ENCODE measurements at places on chromosomes 7 and 10.

- DNase-seq: no peak
These were observed 62.7 kb upstream of the LRRC4 start for GRCh38 chr7:128093614-128094570.

GRCh38 chr7:43869867-43870240, 537 bp upstream of the MRPS24 start:
- no peak for DNase-seq

- DNase-seq: no peak
These were observed 6.4 kb upstream of the CFAP69 start for GRCh38 chr7:90238583-90238982.

DNA sequence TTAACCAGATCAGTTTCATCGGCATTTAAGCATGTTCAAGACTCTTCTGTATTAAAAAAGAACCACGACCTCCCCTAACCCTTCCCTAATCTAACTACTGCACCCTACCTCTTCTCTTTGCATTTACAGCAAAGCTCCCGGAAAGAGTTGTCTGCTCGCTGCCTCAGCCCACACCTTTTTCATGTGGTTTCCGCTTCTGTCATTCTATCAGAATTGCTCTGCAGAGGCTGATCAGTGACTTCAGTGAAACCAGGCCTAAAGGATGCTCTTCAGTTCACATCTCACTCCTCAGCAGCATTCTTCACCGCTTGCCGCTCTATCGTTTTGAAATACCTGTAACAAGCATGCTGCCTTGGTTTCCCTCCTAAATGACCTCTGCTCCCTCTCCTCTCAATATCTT, 160.9 kb downstream of the SDK1 start:
- DNase-seq: peak; percentile 77

- DNase-seq: no peak
These were observed 122.9 kb upstream of the FRMD4A start for GRCh38 chr10:14453593-14453992.

DNA sequence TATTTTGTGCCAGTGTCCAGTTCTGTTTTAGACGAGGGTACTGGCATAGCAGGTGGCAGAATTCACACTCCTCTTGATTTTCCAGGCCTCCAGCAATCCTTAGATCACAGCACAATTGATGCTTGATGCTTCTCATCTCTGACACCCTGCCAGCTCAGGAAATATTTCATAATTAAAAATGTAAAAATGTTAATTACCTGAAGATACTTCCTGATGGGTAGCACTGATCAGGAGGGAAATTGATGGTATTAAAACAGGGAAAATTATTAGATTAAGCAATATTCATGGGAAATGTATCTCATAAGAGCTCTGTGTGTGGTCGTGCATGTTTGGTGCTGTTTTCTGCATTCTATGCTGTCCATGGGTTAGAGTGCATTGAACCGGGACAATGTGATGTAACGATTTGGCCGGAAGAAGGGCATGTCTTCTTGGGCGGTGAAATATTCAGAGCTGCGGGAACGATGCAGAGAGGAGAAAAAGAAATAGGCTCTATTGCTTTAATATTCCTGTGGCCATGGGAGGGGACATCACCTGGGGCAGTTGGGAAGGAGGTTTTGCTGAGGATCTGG, 43.7 kb upstream of the MKI67 start:
- DNase-seq: no peak

DNA sequence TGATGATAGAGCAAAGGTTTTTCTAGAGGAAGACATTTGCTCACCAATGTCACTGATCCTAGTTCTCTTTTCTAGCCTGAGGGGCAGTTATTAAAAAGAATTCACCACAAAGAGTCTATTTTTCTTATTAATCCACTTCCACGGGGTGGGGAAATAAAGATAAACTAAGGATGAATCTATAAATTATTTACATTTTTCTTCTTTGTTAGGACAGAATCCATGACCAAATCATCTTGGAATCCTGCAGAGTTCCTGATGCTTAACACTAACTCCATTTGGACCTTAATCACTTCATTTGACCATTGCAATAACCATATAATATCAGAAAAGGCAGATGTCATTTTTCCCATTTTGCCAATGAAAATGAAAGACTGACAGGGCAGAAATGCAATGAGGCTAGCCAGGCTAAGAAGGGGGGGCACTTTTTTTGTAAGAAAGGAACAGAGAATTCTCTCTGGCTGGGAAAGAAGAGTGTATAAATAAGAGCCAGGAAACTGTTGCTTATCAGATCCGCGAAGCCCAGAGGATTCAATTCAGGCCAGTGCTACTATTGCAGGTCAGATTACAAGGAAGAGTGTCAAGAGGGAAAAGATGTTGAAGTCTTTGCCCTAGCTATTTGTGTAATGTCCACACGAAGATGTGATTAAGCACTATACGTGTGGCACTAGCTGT, 433.2 kb downstream of the TNS3 start:
- no peak for DNase-seq

GRCh38 chr7:93737953-93738352, 152.6 kb downstream of the TFPI2 start:
- no peak for DNase-seq

DNA sequence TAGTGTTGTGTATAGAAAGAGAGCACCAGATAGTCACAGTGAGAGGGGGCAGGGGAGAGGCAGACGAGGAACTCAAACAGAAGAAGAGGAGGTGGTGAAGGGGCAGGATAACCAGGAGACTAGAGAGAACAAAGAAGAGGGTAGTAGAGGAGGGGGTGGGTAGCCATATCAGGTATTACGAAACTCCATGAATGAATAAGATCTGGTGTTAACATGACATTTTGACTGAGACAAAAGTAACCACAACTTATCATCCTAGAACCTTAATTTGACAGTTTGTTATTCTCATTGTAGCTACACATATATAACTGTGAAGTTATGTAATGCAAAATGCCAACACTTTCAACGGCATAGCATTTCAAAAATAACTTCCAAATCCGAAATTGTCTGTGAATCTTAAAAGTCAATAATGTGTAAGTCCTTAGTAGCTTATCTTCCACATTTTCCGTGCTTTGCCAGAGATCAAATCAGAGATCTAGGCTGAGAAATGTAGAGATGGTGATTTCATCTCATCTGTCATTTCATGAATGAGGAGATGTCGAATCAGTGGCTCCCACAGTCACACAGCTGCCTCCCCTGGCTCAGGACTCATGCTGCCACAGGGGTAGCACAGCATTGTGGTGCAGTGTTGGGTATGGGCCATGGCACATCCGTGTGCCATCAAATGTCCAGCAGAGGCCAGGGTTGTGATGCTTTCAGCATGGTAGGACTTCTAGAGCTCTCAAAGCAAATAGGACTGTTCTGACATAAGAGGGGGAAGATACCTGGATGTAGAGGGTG, 202.1 kb downstream of the HECW1 start:
- no peak for DNase-seq

DNA sequence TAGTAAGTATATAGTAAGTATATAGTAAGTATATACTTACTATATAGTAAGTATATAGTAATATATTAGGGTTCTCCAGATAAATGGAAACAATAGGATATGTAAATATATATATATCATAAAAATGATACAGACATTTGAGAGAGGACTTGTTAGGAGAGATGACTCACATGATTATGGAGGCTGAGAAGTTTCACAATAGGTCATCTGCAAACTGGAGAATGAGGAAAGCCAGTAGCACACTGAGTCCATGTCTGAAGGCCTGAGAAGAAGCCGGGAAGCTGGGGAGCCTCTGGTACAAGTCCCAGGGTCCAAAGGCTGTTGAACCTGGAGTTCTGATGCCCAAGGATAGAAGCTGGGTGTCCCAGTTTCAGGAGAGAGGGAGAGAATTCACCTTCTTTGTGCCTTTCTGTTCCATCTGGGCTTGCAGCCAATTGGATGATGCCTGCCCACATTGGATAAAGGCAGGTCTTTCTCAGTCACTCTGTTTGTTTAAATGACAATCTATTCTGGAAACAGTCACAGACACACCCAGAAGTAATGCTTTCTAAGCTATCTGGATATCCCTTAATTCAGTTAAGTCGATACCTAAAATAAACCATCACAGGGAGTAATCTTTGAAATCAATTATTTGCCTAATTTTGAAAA, 205.5 kb upstream of the CDC14C start:
- no peak for DNase-seq

DNA sequence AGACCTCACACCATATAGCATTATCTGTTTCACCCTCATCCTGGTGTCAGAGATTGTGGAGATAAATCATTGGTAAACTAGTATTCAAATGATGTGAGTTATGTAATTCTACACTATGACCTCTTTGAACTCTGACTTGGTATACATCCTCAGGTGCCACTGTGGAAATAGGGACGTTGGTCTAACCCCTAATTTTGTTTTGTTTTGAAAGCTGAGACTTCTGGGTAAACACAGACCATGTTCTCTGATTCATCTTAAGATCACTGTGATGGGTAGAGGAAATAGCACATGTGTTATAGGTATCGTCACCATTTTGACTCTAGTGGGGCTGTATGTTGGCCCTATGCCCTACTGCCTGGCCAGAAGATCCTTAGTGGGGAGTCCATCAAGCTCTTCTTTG, 241.6 kb downstream of the CCDC7 start:
- no peak for DNase-seq

DNA sequence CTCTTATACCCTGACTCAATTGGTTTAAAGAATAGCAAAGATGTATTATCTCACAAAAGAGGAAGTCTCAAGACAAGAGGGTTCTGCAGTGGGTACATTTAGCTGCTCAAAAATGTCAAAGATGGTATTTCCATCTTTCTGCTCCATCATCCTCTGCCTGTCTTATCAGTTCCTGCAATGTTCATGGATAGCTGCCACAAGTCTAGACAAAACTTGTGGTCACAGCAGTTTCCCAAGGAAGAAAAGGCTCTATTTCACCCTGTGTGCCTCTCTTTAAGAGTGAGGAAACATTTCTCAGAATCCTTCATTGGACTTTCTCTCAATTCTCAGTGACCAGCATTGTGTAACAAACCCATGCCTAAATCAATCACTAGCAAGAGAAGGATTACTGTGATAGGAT, 634.2 kb upstream of the AUTS2 start:
- no peak for DNase-seq

- DNase-seq: no peak
These were observed 85.5 kb upstream of the SLC25A13 start for GRCh38 chr7:96407427-96407826.

DNA sequence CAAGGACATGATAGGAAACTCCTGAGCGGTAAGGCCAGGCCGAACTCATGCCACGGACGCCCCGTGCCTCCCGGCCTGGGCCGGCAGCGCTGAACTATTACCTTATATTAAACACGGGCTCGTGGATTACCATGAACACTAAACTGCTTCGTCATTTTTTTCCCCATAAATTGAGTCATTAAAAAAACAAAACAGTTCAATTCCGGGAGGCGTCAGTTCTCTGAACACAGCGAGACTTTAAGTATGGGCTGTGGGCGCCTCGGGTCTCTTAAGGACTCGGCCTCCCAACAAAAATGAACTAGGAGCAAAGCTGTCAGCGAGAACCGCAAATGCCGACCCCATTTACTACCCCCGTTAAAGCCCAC, 519 bp downstream of the PITRM1 start:
- DNase-seq: no peak

- no peak for DNase-seq
These were observed 73.4 kb downstream of the LHPP start for GRCh38 chr10:124534826-124535601.

GRCh38 chr10:122962405-122962804, 8.4 kb upstream of the C10orf88 start:
- DNase-seq: no peak

- DNase-seq: no peak
These were observed 50.4 kb upstream of the ENO4 start for GRCh38 chr10:116798859-116799258.

GRCh38 chr10:69172241-69172982, 7.6 kb upstream of the SUPV3L1 start:
- DNase-seq: no peak

DNA sequence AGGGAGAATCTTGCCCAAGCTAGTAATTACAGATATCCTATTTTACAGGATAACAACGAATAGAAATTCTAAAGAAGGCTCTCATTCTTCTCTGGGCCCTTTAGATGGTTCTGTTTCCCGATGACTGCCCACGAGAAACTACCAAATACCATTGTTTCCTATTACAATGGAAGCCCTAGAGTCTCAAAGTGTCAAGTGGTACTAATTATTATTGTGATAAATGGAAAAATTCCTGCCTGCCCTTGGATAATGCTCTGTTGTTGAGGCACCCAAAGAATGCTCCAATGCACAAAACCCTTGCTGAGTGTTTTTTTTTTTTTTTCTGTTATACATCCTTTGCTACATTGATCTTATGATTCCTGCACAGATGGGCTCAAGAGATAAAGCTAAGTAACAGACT, 504.5 kb downstream of the XPNPEP1 start:
- DNase-seq: no peak

DNA sequence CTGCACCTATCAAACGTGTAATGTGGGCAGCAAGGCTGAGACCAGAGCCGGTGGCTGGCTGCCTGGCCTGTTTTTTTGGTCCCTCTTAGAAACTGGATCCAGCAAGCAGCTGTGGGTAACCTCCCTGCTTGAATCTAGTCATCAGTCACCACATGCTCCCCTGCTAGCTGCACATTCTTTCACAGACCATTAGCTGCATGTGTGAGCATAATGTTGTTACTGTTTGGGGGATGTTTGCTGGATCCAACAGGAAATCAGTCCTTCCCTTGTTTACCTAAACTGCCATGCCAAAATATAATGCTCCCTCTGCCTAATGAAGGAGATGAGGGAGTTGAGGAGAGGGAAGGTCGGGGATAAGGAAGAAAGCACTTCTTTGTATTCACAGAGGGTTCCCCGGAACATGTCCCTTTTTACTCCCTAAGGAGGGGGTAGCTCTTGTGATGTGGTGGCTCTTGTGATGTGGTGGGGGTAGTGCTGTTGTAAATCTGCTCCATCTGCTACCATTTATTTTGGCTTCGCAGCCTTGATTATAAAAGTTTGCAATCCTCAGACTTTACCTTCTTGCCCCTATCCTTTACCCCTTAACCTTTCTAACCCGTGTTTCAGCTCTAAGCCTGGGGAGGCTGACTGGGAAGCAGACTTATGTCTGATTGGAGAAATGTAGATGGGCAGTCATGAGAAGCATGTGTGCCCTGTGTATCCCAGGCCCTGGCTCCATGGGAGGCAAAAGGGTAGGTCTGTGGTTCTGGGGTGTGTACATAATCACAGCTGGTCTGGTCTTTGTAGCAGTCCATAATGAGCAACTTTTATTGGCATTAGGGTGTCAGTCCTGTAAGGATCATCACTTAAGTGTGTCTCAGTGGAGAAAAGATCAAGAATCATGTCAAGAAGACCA, 20.8 kb downstream of the LOXL4 start:
- DNase-seq: no peak

- DNase-seq: no peak
These were observed 323.6 kb downstream of the BBS9 start for GRCh38 chr7:33452805-33453502.

DNA sequence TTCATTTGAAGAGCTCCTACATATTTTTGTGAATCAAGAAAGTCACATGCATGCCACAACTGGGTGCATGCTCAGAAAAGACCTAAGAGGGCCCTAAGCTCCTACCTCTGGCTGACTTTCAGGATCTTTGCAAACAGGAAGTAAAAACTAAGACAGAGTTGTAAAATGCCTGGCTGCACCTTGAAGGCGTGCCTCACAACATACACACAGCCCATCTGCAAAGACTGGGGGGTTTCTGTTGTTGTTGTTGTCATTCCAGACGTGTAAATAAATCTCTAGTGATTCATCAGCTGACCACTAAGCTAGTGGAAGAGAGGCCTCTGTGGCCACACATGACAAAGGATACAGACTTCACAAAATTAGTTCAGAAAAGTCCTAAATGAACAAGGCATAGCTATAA, 31.8 kb downstream of the SMURF1 start:
- no peak for DNase-seq

Measured in central memory CD4-positive, alpha-beta T cell (primary cell).